ENCODE measurements at places on chromosomes 12 and 14.

- DNase-seq = peak; percentile 23
Measured at GRCh38 chr12:80412343-80412953, 31.6 kb upstream of the PTPRQ start.

- no peak for DNase-seq
Measured at GRCh38 chr12:108732489-108733229, 1.3 kb upstream of the CORO1C start.

- no peak for DNase-seq
Measured at GRCh38 chr14:100470523-100470897, 116.7 kb downstream of the BEGAIN start.

DNA sequence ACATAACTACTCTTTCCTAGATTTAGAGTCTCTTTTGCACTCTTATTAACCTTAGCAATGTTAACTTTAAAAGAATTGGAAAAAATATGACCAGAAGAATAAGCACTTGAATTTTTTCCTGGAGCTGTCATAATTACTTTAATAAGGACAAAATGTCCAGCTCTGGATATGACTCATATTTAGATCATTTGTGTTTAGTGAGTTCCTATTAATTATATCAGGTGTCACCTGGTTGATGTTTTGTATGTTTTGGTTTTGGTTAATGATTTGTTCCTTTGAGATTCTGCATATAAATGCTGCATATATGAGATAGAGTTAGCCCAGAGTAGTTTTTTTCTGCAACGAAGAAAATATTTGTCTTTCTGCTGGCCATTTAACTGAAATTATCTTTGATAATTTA lies 5.1 kb downstream of the CLECL1 start:
- DNase-seq = no peak

- no peak for DNase-seq
Measured at GRCh38 chr14:81801921-81802320, 268.3 kb upstream of the SEL1L start.

DNA sequence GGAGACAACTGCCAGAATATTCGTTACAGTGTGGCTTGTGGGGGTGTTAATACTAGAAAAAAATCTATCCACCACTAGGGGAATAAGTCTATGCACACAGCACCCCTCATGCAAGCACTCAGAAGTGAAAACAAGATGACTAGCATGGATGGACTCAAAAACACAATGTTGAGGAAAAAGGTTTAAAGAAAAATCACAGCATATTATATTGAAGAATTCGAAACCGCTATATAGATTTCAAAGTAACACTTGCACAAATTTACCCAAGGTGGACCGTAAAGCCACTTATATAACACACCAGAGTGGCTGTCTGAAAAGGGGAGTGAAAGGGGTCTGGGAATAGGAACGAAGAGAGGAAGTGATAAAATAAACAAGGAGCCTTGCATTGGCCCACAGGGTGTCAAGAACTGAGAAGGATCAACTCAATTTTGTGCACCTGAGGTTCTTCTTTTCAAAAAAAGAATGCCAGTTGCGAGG lies 544 bp downstream of the ABCD4 start:
- DNase-seq = no peak

GRCh38 chr14:28254768-28255167 lies 511.8 kb upstream of the FOXG1 start:
- DNase-seq = no peak

- DNase-seq = no peak
Measured at GRCh38 chr12:52206304-52207040, 14.7 kb upstream of the KRT80 start.

- no peak for DNase-seq
Measured at GRCh38 chr12:104624529-104624928, 167.8 kb downstream of the CHST11 start.

DNA sequence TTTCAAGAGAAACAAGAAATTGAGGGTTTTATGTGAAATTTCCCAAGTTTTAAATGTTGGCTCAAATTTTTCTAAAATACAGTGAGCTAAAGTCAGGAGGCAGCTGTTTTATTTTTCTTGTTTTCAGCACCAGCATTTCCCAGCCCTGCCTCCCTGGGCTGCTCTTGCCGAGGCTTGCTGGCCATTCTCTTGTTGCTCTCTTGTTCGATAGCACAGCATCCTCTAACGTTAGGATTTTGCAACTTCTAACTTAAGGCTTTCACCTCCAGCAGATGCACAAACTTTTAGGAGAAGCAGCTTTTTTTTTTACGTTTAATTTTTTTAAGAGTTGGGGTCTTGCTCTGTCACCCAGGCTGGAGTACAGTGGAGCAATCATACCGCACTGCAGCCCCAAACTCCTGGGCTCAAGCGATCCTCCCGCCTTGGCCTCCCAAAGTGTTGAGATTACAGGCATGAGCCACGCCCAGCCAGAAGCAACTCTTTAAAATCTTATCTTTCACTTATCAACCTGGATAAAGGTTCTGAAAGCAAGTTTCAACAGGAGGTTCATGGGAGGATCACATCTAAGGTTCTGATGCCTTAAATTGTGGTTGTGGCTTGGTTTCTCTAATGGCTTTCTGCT lies 40.2 kb downstream of the B4GALNT3 start:
- DNase-seq = no peak

GRCh38 chr12:112130441-112130998 lies 5.2 kb downstream of the TRAFD1 start:
- no peak for DNase-seq

DNA sequence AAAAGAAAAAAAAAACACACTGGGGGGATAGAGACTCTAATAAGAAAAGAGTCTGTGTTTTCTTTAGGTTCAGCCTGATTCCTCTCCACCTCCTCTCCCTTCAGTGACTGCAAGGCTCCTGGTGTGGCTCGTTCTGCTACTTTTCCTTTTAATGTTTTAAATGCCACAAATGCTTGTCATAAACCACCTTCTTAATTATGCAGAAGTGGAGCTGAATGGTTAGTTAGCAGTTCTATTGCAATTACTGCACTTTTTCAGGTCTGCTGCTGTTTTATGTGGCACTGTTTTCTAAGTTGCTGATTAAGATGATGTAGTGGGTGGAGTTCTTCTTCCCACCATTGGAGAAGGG lies 878.1 kb downstream of the DIO2 start:
- no peak for DNase-seq

DNA sequence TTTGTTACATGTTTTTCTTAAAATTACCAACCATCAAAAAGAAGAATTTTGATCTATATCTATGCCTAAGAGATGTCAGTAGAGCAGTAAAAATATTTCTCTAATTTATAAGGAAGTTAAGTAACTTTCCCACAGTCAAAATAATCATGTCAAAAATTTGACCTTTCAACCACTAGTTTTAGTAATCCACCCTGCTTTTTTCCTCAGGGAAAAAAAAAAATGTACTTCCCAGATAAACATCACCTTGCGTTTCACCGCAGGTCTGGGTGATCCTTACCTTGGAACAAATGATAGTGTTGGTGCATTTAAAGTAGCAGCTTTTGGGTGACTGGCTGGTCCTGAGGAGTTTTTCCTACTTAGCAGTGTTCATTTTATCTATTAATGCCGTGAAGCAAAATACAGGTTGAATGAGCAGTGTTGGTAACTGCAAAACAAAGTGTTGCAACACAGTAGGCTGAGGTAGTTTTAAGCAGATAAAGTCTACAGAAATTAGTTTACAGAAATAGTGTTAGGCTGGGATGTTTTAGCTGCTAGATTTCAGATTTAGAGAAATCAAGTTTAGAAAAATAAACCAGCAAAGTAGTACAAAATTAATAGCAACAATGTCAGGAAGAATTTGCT lies 137.2 kb upstream of the DNM1L start:
- no peak for DNase-seq

GRCh38 chr12:110844131-110844530 lies 2.7 kb upstream of the CCDC63 start:
- DNase-seq = no peak

DNA sequence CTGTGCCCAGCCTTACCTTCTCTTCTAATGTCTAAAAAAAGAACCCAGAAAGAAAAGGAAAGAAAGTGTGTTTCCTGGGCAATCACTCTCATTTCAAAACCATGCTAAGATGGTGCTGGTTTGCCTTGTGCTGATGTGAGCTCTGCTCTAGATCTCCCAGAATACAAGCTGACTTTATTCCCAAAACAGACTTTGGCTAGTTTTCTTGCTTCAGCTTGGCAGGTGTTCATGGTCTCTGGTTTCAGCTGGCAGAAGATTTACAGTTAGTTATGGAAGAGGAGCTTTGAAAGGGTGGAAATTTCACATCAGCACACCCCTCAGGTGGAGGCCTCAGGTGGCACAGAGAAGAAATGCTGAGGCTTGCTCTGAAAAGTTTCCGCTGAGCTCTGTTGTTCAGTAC lies 34.4 kb downstream of the PPP1R36 start:
- no peak for DNase-seq

GRCh38 chr12:23534196-23534595 lies 415.3 kb downstream of the SOX5 start:
- DNase-seq = no peak

DNA sequence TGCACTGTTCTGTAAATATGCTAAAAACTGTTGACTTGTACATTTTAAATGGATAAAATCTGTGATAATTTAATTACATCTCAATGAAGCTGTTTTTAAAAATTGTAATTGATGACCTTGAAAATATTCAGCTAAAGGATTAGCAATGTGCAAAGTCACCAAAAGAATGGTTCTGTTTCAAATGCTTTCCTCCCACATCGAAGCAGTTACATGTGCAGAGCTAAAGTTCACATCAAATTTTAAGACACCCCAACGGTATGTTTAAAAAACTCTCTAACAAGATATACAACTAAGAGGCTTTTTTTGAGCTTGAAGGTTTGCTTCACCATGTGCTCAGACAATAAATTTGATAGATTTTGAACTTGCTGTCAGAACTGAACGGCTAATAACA lies 114.6 kb upstream of the KRAS start:
- DNase-seq = no peak

DNA sequence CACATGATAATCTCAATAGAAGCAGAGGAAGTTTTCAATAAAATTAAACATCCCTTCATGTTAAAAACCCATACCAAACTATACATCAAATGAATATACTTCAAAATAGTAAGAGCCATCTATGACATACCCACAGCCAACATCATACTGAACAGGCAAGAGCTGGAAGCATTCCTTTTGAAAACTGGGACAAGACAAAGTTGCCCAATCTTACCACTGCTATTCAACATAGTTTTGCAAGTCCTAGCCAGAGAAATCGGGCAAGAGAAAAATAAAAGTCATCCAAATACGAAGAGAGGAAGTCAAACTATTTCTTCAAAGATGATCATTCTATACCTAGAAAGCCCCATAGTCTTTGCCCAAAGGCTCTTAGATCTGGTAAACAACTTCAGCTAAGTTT lies 454.7 kb upstream of the PRICKLE1 start:
- DNase-seq = no peak

- no peak for DNase-seq
Measured at GRCh38 chr12:116366824-116367223, 89.3 kb upstream of the MED13L start.

DNA sequence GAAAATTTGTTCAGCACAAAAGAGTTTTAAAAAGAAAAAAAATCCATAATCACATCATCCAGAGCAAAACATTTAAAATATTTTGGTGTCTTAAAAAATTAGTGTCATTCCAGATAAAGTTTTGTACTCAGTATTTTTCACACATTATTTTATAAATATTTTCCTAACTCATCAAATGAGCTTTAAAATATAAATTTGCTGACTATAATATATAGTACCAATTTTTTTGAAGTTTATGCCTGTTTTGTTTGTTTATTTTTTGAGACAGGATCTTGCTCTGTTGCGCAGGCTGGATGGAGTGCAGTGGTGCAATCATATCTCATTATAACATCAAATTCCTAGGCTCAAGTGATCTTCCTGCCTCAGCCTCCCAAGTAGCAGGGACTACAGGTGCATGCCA lies 164.1 kb downstream of the SLC41A2 start:
- DNase-seq = no peak

Measured in NCI-H2081 treated with DMSO at 0.1 percent for 48 hours (cell line).